NCI-H748 treated with DMSO at 0.1 percent for 48 hours (cell line): ENCODE measurements at places on chromosomes 11 and 22.

GRCh38 chr11:78011301-78011700, 11.8 kb downstream of the KCTD14 start:
- no peak for DNase-seq

- no peak for DNase-seq
Measured at GRCh38 chr22:44272401-44272771, 40.4 kb downstream of the SHISAL1 start.

DNA sequence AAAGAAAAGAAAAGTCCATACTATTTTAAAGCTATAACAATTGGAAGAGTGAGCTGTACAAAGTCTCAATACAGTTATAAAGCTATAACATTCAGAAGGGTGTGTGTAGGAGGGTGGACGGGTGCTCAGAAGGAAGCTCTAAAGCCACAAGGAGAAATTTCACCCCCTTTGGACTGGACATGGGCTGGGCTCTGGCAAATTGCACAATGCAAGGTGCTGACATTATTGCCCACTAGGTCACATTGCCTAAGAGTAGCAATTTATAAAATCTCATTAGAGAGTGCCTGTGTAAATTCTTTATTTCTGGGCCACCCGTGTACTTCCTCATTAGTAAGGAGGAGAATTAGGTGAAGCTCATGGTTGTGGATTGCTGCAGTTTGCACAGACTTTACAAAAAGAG, 5.7 kb upstream of the APOBEC3A start:
- DNase-seq: no peak

GRCh38 chr11:43923406-43924111, 18.9 kb upstream of the C11orf96 start:
- DNase-seq: no peak

- no peak for DNase-seq
Measured at GRCh38 chr22:38215156-38216038, 13.6 kb downstream of the MAFF start.
